ENCODE measurements at places on chromosomes 6 and 20.

GRCh38 chr6:34928695-34929094 lies 39.6 kb downstream of the ANKS1A start:
- no peak for DNase-seq

- no peak for DNase-seq
These were observed 11.8 kb downstream of the DUSP22 start for GRCh38 chr6:303948-304558.

DNA sequence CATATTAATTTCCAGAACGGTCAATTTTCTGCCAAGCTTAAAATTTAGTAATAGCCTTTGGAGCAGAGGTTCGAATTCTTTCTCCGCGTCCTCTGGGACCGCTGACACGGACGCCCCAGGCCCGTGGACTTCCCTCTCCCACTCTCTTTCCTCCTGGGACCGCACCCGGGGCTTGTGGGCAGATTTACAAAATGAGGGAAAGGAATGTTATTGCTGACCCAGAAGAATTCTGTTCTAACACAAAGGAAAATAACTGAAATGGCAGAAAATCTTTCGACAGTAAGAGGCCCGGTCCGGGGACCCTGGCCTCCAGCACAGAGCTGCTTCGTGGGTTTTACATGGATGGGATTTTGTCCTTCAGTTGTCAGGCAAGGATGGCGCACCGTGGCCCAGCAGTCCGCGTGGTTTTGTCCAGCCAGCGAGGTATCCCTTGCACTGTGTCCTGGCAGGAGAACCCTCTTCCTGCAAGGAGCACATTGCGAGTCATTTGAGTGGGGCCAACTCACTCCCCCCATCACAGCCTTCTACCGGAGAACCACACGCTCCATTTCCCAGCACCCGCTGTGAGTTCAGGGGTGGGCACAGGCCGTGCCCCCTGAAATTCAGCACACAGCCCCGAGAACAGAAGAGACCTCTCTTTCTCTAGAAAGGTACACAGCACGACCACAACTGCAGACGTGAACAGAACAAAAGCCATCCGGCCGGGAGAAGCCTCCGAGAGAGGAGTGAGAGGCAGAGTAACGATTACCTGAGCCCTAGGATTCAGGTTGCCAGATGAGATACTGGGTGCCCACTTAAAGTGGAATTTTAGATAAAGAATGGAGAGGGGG lies 106.0 kb upstream of the AFDN start:
- no peak for DNase-seq

GRCh38 chr6:165881806-165882205 lies 218.8 kb upstream of the PDE10A start:
- no peak for DNase-seq

- DNase-seq = no peak
These were observed 108.9 kb upstream of the SNX9 start for GRCh38 chr6:157714153-157714490.

GRCh38 chr6:156984178-156984738 lies 207.1 kb downstream of the ARID1B start:
- peak; percentile 20 for DNase-seq

GRCh38 chr6:90015883-90016282 lies 121.6 kb downstream of the GJA10 start:
- DNase-seq = no peak

GRCh38 chr6:113846577-113846976 lies 10.6 kb upstream of the MARCKS start:
- no peak for DNase-seq

DNA sequence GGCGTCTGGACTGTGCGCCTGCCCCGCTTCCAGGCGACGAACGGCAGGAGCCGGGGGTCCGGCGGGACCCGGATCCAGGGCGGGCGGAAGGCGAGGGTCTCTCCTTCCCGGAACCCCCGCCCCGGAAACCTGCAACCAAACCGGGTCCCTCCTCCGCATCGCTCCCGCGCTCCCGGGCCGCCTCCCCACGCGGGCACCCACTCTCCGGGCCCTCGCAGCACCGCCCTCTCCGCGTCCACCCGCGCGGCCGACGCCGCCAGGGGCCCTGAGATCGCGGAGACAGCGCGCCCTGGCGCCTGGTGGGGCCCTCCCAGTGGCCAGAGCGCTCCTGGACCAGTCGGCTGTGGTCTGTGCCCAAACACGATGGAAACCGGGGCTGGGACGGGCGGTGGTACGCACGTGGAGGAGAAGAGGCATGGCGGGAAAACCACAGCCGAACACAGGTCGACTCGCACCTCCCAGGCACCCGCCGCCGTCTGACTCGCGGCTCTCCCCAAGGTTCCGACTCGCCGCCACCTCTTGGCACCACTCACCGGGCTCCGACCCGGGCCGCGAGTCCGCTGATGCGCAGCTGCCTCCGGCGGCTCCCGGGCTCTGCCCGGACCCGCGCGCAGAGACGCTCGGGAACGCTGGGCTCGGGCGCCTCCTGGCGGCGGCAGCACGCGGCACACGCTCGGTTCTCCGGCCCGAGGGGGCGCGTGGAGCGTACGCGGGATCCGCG lies 7.9 kb downstream of the NKX2-2 start:
- peak; percentile 89 for DNase-seq

GRCh38 chr6:20479526-20479925 lies 54.7 kb upstream of the CDKAL1 start:
- DNase-seq = no peak

DNA sequence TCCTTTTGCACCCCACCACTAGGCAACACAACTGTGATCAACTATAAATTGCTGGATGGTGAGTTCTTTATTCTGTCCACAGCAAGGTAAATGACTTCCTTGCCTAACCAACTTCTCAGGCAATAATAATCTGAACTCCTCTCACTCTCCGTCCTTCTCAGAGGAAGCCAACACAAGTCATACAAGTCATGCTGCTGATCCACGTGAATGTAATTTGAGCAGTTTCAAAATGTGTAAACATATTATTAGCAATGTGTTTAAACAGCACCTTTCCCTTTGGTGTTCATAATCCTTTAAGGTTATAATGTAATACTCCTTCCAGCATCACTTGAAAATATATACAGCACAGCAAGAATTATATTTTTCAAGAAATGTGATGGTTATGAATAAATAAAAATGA lies 127.9 kb downstream of the QRSL1 start:
- no peak for DNase-seq

Measured in GM13977 (cell line).